ENCODE measurements at places on chromosomes 7 and 10.

- no peak for DNase-seq
Measured at GRCh38 chr10:15735763-15736162, 16.0 kb upstream of the ITGA8 start.

GRCh38 chr7:16833373-16833772 lies 28.6 kb upstream of the AGR2 start:
- DNase-seq: no peak

DNA sequence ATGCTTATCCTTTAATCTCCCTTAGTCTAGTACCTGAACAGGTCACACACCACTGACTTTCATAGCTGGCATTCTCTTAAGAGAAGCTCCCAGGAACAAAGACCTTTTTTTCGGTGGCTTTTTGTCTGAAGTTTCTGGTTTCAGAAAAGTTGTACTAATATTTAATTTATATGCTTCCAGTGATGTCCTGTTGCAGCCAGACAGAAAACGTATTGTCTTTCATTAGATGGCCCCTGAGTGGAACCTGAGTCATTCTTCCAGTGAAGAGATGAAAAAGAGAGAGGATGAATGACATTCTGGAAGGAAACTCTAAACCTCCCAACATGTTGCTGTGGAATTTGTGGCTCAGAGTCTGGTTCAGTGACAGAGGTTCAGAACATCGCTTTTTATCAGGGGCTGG lies 274.8 kb upstream of the TAC1 start:
- no peak for DNase-seq

DNA sequence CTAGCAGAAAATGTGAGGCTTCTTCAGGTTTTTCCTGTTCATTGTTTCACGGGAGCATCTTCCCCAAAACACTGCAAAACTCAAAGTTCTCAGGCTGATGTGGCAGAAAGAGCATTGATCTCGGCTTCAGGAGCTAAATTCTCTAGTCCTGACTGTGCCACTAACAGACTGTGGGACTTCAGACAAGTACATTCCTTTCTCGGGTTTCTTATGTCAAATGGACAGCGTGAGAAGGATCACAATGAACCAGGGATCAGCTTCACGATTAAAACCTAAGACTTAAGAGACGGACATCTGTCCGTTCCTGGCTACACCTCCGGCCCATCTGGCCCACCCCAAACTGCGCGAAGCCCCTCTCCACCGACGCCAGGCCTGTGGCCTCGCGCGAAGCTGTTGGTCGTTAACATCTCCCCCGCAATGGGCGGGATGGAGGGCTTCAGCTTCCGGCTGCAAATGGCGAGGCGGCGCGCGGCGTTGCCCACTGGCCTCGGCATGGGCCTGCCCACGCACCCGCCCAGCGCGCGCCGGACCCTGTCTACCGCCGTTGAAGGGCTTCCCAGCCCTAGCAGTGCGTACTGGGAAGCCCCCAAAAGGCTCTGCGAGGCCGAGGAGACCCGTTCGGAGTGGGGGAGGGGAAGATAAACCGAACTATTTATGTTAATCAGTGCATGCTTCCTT lies 549 bp upstream of the DDX50 start:
- DNase-seq: no peak

- no peak for DNase-seq
Measured at GRCh38 chr7:114180556-114181266, 233.9 kb upstream of the FOXP2 start.

GRCh38 chr7:30877015-30877769 lies 34.5 kb upstream of the AQP1 start:
- DNase-seq: no peak

GRCh38 chr7:128937647-128938543 lies at the start of gene IRF5:
Gene IRF5, plus strand, starts transcription at chr7:128937927. Its CDS starts 4,155 bp downstream, at chr7:128942082.
- DNase-seq: no peak

DNA sequence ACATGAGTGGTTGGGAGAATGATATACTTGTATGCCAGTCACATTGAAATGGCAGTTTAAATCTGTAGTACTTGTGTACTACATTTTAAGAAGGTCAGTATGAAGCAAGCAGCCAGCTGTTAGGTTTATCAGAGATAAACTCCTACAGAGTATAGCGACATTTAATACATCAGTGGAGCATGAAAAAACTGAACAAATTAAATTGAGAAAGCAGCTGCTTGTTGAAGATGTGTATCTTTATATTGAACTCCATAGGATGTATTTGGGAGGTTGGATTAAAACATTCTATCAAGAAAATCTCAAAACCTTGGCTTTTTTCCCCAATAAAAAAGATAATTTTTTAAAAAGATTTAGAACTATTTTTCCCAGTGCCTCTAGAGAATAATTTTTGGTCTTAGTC lies 47.8 kb downstream of the PHF14 start:
- DNase-seq: no peak

DNA sequence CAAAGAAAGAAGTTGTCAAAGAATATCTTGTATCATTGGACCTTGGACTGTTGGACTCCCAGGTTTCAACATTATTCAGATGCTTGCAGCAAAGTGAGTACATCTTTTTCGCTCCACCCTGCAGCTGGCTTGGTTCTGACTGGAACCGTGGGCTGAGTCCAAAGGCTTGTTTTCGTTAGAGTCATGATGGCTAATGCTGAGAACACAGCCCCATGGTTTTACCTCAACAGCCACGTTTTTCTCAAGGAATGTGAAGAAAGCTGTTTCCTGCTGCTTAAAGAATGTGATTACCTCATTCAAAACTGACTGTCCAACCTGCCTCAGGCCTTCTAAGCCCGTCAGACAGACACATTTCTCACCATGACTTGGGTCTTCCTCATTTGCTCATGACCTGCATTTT lies 69.5 kb downstream of the STEAP1B start:
- no peak for DNase-seq

DNA sequence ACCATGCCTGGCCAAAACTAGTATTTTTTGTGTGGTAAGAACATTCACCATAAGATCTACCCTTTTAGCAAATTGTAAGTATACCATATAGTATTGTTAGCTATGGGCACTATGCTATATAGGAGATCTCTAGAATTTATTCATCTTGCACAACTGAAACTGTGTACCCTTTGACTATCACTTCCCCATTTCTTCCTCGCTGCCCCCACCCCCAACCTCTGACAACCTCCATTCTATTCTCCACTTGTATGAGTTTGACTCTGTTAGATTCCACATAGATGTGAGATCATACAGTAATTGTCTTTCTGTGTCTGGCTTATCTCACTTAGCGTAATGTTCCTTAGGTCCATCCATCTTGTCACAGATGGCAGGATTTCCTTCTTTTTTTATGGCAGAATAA lies 3.6 kb downstream of the CASP7 start:
- no peak for DNase-seq

DNA sequence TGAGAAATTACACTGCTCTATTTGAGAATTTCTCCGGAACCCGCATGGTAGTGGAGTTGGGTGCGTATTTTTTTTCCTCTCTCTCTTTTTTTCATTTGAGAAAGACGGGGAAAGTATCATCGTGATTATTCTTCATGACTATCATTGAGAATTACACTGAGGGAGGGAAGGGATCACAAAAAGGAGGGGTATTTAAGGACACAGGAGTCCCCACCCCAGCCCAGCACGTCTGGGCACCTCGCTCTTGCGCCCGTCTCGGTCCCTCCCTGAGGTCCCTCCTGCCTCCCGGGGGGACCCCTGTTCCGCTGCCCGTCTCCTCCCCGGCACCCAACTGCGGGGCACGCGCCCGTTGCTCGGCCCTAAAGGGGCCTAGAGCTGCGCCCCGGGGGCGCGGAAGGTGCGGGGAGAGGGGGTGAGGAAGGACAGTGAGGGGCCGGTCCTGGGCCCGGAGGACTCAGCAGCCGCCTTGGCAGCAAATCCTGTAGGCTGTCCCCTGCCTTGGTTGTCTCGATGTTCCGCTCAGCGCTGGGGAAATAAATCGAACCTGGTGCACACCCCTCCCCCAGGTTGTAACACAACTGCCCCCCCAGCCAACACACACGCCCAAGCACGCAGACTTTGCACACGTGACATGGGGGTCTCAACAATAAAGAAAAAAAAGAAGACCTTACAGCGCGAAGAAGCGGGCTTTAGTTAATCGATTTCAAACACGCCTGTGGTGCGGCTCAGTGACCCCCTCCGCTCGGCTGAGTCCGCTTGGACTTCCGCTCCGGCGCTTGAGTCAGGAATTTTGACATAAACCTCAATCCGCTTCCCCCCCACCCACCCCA lies 18.6 kb upstream of the GATA3 start:
- DNase-seq: no peak

DNA sequence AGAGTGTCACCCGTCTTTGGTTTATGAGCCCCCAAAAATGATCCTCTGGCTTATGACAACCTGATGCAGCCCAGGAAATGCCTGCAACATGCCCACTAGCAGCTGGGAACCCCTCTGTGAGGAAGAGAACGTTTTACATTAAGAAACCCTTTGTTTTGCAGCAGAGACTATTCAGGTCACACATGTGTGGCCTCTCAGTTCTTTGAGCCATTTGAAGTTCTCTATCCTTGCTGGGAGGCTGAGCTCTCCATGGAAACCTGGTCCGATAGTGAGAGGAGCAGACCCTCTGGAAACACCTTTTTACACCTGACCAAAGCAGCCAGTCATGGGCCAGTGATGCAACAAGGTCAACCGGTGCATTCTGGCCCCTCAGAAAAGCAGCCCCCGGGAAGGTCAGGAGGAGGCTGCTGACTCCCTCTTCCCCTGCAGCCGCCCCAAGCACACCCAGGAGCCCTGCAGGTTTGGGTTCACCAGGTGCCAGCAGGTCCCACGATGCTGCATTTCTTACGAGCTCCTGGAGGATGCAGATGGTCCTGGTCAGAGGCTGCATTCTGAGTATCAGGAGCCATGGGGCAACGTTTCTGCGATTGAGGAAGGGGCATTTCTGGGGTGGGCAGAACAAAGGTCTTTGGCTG lies 134.3 kb downstream of the ZMYND11 start:
- DNase-seq: no peak

DNA sequence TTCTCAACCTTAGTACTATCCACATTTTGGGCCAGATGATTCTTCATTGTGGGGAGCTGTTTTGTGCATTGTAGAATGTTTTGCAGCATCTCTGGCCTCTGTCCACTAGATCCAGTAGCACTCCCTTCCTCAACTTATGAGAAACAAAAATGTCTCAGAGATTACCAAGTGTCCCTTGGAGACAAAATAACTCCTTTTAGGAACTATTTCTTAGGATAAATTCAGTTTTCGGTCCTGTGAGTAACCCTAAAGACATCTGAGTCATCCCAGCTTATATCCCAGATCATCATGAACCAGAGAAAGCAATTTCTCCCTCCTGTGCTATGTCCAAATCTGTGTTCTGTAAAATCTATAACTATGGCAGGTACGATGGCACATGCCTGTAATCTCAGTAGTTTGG lies 266.6 kb upstream of the PHYHIPL start:
- no peak for DNase-seq

GRCh38 chr10:131683941-131684340 lies 216.9 kb upstream of the PPP2R2D start:
- no peak for DNase-seq

- DNase-seq: no peak
Measured at GRCh38 chr10:653991-654646, 35.3 kb downstream of the DIP2C start.

DNA sequence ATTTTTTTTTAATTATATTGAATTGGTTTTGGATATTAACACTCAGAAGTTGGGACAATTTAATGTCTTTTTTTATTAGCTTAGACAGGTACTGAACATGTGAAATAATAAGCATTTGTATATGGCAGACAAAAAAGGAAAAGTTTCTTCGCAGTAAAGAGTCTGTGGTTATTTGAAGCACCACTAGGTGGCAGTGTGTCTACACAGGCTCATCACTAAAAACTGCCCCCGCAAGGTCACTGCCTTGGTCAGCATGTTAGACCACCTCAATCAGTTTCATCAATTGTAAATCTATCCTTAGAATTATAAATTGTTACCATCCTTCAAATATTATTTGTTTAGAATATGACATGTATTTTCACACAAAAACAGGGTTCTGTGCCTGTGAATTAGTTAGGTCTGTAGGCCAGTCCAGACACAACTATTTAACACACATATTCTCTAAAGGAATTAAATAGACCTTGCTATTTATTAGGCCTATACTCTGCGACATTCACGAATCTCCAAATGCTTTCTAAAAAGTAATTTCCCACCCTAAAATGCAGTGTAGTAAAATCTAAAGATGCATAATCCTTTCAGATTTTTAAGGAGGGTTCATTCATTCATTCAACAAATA lies 17.0 kb downstream of the PNLIPRP3 start:
- DNase-seq: no peak

GRCh38 chr7:76047305-76047810 lies 442 bp downstream of the STYXL1 start:
- DNase-seq: no peak

- no peak for DNase-seq
Measured at GRCh38 chr10:126037946-126038345, 141.6 kb downstream of the FANK1 start.

DNA sequence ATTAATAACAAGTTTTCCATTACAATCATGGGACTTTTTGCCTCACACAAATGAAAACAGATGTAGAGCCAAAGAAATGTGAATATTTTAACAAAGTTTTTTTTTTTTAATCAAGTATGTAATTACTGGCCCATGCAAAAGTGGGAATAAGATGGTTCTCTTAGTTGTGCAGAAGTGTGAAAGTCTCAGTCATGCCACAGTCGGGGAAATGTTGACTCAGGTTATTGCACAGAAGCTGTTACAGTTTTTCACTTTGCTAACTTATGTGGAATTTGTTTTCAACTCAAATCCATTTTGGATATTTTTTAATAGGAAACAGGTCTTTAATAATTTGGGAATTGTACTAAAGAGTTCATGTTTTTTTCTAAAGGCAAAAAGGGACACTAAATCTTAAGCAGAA lies 44.0 kb upstream of the CAV2 start:
- DNase-seq: no peak

GRCh38 chr10:14613588-14613920 lies 161.1 kb downstream of the FAM107B start:
- no peak for DNase-seq

DNA sequence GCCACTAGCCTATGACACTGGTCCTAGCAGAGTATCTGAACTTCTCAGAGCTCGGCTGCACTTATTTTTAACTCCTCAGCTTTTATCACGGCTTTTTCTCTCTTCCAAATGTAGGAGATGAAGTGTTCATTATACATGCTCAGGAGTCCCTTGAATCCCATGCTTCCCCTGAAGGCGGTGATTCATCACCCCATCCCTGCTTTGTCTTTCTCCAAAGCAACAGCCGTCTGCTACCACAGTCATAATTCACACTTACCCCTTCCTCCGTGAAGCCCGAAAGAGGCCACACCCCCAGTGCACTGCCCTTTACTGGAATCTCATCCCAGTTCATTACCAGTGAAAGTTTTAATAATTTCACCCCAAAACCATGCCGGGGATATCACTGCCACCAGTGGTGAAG lies 301.5 kb upstream of the SHH start:
- DNase-seq: no peak

Measured in esophagus squamous epithelium (tissue), 5 donors.